ENCODE measurements at places on chromosomes 7 and 10.

GRCh38 chr7:2101630-2102374, 130.9 kb downstream of the MAD1L1 start:
- no peak for DNase-seq

DNA sequence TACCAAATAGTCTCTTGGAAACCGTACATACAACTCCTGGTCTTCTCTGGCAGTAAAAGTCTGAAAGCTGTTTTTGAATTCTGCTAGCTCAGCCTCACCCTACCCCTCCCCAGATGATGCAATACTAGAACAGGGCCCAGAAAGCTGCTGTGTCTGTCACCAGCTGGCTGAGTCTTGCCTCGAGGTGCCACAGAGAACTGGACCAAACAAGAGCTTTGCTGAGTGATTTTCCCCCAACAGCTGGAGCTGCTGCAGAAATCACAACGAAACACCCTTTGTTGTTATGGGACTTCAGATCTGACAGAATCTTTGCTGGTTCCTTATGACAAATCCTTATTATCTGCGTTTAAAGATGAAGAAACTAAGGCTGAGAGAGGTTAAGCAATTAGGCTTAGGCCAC, 134.1 kb downstream of the SPAG6 start:
- DNase-seq, result no peak

GRCh38 chr7:113705439-113705838, 213.4 kb downstream of the PPP1R3A start:
- DNase-seq, result no peak

DNA sequence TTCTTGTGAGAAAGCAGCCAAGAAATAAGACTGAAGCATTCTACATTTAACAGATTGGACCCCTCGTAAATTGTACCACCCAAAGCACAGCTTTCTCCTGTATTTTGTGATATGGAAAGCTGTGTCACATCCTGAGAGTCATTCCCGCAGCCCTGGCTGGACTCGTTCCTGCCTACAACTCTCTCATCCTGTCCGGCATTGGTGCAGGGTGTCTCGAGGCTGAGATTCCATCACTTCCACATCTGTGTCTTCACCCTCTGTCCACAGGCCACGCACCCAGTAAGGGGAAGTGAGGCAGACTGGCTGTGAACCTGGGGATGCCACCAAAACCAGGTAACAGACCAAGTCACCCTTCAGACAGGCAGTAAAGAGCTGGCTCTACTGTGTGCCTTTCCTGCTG, 146.2 kb upstream of the KLF6 start:
- no peak for DNase-seq

DNA sequence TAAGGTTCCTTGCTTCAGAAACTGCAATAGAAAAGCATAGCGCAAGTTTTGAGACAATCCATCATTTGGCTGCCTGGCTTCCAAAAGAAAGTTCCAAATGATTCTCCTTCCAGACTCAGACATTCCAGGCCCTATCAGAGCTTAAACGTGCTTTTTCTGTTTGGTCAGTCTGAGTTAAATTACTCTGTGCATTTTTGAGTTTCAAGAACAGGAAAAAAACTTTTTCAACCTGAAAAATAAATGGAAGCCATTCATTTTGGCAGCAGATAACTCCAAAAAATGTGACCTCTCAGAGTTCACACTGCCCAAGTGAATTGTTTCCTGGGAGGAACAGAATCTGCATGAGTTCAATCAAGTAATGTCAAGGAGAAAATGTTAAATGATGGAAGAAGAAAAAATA, 354.2 kb downstream of the CXCL12 start:
- no peak for DNase-seq

GRCh38 chr7:113170591-113170990, 52.2 kb upstream of the SMIM30 start:
- no peak for DNase-seq

DNA sequence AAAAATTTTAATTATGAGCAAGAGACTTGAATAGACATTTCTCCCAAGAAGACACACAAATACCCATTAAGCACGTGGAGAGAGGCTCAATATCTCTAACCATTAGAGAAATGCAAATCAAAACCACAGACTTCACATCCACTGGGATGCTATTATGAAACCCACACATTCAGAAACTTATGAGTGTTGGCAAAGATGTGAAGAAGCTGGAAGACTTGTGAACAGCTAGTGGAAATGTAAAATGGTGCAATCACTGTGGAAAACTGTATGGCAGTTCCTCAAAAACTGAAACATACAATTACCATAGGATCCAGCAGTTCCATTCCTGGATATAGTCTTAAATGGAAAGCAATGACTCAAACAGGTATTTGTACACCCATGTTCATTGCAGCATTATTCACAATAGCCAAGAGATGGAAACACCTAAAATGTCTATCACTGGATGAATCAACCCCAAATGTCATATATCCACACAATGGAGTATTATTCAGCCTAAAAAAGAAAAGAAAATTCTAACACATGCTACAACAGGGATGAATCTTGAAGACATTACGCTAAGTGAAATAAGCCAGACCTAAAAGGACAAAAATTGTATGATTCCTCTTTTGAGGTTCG, 53.5 kb upstream of the FRMD4A start:
- no peak for DNase-seq

- DNase-seq, result no peak
These were observed 122.2 kb upstream of the LRGUK start for GRCh38 chr7:134004829-134005505.

DNA sequence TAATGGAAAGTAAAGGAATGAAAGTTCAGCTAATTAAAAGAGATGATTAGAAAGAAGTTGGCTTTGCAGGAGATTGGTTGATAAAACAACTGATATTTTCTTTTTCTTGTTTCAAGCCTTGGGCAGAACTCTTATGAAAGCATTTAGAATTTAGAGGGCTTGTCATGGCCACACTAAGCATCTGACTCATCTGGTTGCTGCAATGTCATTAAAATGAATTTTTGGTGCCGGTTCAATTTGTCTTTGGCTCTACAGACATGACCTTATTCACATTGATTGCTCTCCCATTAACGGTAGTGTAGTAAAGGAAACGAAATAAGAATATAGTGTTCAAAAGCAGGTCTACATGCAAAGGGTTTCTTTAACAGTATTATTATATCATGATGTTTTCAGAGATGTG, 1012.4 kb upstream of the C7orf33 start:
- no peak for DNase-seq

DNA sequence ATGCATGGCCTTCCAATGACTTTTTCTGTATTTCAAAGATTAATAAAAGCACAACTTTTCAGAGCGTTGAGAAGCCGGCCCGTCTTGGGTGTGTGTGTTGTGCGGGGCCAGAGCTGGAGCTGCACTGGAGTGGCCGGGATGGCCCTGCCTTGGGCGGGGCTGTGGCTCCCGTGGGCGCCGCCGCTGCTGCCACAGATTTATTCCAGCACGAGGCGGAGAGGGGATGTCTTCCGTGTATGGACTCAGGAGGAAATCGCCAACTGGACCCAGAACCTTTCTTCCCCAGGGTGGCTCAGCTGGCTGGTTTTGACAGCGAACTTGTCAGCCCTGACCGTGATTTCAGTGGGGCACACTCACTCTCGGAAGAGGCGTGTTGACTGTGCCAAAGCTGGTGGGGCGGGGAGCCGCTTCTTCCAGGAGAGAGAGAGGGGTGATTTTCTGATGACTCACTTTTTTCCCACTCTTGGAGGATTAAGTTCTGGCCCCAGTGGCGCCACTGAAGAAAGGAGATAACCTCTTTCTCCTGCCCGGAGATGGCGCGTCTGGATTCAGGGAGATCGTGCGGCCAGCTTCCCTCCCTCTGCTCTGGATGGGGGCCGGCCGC, 72.4 kb downstream of the DNAJB6 start:
- DNase-seq, result no peak

- DNase-seq, result no peak
These were observed 267.8 kb downstream of the RPS24 start for GRCh38 chr10:78301481-78301880.

- DNase-seq, result no peak
These were observed 103.5 kb downstream of the FAM53B start for GRCh38 chr10:124640538-124641231.

DNA sequence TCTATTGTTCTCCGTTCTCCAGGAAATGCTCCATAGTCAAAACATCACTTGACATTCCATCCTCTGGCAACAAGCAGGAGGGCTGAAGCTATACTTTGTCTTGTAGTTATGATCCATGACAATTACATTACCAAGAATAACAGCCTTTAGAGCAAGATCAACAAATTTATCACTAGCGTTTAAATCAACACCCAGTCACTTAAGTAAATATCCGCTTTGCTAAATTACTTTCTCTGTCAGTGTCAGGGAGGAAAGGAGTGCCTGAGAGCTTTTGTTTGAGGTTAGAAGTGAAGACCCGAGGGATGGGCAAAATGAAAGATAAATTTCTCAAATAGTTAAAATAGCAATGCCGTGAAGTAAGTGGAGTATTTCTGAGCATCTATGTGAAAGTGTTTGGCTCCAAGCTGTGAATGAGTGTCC, 236.1 kb upstream of the BMPER start:
- peak; percentile 75 for DNase-seq

DNA sequence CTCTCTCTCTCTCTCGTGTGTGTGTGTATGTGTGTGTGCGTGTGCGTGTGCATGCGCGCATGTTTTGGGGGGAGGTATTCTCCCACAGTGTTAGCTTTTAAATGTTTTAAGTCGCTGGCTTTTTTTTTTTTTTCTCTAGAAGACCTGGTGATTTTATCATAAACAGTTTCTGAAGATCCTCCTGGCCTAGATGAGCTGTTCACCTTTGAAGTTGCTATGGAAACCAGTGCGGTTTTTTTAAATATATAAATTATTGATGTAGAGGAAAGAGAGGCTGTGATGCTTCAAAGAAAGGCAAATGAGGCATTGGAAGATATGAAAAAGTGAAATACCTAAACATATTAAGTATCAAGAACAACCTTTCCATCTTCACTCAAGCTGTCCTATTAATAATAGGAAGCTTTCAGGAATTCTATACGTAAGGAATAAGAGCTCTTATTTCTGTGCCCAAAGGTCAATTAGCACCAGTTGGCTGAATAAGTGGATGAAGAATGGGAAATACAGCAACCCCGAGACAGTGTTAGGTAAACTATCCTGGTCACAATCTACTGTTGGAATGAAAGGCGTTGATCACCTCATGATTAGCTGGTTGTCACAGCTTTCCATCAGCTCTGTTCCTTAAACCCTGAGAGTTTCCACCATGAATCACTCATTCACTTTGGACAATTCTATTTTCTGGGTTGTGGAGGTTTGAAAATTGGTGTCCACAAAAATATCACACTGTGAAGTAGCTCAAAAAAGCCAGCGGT, 66.5 kb upstream of the SLC35G1 start:
- no peak for DNase-seq

- no peak for DNase-seq
These were observed 31.7 kb downstream of the ITPRID1 start for GRCh38 chr7:31545549-31545948.
